NCI-H345 (cell line): ENCODE measurements at places on chromosomes 11 and 22.

DNA sequence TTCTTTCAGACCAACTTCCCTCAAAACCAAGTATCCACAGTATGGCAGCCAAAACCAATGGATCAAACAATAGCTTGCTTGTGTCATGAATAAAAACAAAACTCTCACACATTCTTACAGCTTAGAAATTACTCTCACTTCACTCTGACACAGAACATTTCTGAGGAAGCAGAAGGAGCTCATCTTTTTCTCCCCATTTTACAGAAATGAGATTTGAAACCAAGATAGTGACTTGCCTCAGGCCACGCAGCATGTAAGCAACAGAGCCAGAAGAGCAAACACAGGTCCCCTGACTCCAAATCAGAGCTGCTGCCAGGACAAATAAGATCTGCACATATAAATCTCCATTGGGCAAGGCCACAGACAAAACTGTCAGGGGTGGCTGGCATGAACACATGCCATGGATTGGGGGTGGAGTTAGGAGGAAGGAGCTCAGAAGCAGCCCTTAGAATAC is 64.8 kb downstream of the RAB30 start:
- no peak for DNase-seq

DNA sequence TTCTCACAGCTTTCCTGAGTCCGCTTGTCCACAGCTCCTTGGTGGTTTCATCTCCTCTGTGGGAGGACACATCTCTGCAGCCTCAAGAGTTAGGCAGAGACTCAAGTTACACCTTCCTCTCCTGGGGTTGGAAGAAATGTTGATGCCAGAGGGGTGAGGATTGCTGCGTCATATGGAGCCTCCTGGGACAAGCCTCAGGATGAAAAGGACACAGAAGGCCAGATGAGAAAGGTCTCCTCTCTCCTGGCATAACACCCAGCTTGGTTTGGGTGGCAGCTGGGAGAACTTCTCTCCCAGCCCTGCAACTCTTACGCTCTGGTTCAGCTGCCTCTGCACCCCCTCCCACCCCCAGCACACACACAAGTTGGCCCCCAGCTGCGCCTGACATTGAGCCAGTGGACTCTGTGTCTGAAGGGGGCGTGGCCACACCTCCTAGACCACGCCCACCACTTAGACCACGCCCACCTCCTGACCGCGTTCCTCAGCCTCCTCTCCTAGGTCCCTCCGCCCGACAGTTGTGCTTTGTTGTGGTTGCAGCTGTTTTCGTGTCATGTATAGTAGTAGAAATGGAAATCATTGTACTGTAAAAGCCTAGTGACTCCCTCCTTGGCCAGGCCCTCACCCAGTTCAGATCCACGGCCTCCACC is 11.7 kb downstream of the RASD2 start:
- no peak for DNase-seq

- DNase-seq = no peak
These were observed 18.1 kb downstream of the TRMU start for GRCh38 chr22:46353483-46354105.

- no peak for DNase-seq
These were observed 7.7 kb downstream of the LIF start for GRCh38 chr22:30238661-30239487.

GRCh38 chr11:127118811-127119210 is 118.2 kb upstream of the KIRREL3 start:
- DNase-seq = no peak

DNA sequence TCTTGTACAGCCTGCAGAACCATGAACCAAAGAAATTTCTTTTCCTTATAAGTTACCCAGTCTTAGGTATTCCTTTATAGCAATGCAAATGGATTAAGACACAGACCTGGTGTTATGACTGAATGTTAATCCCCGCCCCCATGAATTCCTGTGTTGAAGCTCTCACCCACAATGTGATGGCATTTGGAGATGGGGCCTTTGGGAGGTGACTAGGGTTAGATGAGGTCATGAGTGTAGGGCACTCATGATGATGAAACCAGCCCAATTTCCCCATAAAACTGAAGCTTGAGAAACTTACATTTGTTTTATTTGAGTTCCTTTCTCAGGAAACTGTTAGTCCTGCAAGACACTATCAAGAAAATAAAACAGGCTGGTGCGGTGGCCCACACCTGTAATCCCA is 115.8 kb upstream of the THY1 start:
- DNase-seq = no peak

DNA sequence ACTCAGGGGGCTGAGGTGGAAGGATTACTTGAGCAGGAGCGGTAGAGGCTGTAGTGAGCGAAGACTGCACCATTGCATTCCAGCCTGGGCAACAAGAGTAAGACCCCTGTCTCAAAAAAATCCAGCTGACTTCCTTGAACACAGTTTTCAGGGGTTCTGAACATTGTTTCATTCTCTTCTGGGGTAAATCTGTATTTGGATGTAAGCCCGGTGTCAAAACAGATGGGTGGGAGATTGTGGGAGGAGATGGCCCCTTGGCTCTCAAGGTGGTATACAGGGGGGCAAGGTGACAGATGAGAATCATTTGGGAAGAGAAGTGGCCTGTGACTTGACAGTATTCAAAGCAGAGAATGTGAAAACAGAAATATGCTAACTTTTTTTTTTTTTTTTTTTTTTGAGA is 4.8 kb downstream of the ESAM start:
- DNase-seq = no peak

DNA sequence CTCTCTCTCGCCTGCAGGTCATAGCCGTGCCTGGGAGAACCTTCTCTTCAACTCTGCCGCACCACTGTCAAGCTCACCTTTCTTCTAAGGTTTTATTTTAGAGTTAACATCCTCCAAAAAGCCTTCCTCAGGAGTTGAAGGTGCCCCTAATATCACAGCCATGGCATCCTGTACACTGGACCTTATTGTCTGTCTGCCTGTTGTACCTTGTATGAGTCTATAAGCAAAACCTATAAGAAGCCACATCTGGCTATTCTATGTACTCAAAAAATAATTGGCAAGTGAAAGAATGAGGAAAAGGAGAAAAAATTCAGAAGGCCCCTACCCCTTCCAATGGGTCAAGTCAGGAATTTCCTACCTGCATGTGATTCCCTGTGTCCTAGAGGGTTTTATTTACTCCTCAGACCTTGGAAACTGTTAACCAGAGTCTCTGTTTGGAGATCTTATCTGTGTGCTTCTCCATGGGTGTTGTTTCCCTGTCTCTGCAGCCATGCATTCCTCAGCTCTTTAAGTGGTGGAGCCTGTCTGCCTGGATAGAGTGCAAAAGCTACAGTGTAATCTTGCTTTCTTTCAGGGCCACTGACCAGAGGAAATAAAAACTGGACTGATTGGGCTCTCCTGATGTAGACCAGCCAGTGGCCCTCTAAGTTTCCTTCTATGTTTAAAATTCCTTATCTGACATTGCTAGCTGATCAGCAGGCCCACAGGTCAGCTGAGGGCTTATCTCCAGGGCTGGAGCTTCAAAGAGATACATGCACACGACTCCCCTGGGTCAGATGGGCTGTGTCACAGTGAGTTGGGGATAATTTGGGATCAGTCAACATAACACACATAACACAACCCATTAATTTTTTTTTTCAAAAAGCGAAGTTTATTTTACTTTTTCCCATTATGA is 37.6 kb upstream of the TMEM135 start:
- no peak for DNase-seq

DNA sequence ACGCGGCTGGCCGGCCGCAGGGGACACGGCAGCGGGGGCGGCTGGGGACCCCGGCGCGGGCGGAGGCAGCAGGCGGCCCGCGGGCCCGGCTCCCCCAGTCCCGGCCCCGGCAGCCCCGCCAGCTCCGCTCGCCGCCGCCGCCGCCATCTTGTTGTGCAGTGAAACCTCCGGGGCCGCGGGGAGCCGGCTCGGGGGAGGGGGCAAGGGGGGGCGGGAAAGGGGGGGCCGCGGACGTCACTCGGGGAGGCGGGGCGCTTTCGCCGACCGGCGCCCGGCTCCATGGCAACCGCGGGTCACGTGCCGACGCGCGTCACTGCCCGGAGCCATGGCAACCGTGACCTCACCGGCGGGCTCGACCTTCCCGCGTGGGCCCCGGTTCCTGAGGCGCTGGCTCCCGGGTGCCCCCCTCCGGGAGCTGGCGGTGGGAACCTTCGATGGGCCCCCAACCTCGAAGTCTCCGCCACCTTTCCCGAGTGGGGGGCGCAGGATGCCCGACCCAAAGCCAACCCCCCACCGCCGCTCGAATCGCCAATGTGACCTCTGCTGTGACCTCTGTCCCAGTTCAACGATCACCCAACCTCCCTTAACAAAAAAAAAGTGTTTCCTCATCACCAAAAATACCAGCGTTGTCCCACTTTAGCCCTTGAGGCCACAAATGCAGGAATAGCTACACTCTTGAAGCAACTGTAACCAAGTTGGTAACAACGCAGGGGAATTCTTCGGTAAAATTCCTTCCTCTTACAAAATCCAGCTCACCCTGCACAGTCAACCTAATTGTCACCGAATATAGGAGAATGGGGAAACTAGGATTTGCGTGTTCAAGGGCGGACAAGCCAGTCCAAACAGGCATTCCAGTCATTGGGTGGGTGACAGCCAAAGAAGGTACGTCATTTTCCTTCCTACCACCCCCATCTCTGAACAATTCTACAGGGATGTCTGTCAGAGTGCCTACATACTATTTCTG is at the start of gene SIK3:
TSS of gene SIK3 (minus strand) at position 160 of the 964 bp plus-strand sequence. CDS start at position 147, 13 bp downstream.
- DNase-seq = peak; percentile 94

DNA sequence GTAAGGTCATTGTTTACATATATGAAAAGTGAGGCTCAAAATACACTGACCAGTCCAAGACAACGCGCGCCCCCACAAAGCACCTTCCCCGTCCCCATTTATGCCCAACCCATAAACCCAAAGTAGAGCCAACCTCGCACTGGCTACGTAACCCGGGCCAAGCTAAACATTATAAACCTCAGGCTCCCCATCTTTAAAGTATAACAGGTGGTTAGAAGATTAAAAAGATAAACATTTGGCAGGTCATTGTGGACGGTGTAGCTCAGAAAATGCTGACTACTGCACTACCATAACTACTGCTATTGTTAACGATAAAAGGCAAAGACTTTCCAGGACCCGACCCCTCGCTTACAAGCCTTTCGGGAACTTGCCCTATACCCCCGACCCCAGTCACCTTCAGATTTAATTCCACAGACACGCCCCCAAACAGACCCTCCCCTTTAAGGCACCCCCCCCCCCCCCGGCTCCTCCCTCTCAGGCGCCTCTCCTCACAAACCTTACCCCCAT is 470 bp downstream of the NUMA1 start:
- DNase-seq = no peak

DNA sequence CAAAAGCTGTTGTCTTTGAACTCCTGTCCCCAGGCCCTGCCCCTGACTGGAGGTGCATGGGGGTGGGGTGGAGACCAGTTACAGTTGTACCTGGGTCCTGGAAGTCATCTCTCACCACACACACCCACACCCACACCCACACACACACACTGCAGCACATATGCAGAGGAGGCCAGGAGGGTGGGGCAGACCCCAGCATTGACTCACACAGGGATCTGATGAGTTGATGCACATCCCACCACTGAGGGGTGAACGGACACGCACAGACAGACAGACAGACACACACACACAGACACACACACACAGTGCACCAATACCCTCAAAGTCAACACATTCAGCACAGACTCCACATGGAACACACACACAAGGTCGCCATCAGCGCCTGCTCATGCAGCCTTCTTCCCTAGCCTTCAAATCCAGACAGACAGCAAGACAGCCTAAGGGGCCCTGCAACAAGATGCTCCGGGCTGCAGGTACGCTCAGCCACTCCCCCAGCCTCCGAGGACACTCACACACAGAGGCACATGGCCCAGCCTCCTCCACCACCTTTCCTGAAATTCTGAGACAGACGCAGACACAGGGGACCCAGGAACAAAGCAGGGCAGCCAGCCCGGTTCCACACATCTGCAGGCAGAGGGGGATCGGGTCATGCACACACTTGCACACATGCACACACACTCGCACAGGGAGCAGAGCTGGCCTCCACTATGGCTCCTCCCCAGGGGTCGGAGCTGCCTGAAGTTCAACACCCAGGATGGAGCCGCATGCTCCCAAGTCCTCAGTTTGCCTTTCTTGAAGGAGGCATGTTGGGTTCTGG is 26.5 kb downstream of the SYT7 start:
- DNase-seq = no peak

DNA sequence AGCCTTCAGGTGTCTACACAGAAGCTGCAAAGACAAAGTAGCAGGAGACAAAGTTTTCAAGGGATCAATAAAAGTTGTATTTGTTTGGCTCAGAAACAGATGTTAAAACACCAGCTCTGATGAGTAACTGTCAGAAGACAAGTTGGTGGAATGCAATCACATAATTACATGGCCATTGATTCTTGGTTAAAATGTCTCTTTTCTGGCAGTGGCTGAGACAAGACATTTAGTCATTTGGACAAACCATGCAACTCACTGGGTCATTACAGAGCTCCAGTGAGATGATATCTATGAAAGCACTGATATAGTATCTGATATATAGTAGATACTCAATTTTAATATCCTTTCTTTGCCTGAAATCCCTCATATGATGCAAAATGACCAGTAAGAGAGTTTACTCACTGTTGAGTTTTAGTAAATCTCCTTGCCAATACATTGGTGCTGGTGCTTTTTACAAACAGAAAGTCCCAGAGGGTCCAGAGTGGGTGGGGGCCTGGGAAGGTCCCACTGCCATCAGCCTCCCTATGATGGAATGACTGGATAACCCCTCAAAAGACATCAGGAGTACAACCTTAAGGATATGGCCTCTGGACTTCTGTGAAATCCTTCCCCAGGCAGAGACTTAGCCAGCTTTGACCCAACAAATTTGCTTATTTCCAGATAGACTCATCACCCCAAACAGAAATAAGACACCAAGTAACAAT is 95.0 kb downstream of the SLC1A2 start:
- no peak for DNase-seq
